ENCODE measurements at places on chromosomes 11 and 22. TPM values are rescaled to one million over a fixed set of nuclear protein-coding genes. Genes with fewer than 3 reads are reported as not detected.

Gene ZBTB44
- 53.9 TPM for total RNA-seq

Gene NOX4
- not detected for total RNA-seq

Gene SLC37A4
- 23.9 TPM for total RNA-seq

Gene DCDC1
- not detected for total RNA-seq

Gene YPEL1
- 14.7 TPM for total RNA-seq

Gene STK33
- total RNA-seq: 2.2 TPM

Gene LDHAL6A
- not detected for total RNA-seq

Gene PATE2
- total RNA-seq: not detected

Gene MMP1
- not detected for total RNA-seq

Gene NCF4
- total RNA-seq: 35.3 TPM

- no peak for DNase-seq
These were observed 79.0 kb downstream of the TTC28 start for GRCh38 chr22:28600546-28601143.

- DNase-seq: peak; percentile 56
These were observed 171.4 kb upstream of the CTSC start for GRCh38 chr11:88508759-88509581.

DNA sequence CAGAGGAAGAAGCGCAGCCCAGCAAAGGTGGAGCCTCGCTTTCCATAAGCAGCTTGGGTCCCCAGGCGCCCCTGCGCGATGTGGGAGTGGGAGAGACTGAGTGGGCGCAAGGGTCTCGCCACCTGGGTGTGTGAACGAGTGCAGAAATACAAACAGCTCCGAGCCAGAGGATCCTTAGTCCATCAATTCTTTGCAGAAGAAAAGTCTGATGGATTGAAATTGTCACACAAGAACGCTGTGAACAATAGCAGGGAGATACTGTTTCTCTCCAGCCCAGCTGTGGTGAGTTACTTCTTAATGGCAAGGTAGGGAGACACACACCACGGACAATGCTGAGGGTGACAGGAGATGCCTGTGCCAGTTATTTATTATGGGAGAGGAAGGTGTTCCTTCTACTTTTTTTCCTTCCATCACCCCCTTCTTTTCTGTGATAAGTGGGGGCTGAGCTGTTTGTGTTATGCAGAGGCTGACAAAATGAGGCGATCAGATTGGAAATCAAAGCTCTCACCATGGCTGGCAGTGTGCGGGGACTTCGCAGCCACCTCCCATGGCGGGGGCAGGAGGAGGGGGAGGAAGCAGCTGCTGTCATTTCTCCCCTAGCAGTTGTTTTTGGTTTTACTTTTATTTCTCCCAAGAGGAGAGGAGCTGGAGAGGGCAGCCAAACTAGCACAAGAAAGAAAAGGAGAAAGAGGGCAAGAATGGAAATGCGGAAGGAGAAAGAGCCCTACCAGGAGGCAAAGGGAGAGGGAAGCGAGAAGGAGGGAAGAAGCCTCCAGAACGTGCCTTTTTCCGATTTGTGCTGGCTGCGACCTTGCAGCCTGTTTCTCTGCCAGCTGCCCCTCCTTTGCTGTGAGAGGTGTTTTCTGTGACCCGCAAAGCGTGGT, 755.8 kb downstream of the NTM start:
- no peak for DNase-seq

GRCh38 chr22:46011627-46012181, 34.7 kb upstream of the WNT7B start:
- peak; percentile 31 for DNase-seq

- DNase-seq: no peak
These were observed 210.5 kb downstream of the CTTN start for GRCh38 chr11:70608568-70609470.

DNA sequence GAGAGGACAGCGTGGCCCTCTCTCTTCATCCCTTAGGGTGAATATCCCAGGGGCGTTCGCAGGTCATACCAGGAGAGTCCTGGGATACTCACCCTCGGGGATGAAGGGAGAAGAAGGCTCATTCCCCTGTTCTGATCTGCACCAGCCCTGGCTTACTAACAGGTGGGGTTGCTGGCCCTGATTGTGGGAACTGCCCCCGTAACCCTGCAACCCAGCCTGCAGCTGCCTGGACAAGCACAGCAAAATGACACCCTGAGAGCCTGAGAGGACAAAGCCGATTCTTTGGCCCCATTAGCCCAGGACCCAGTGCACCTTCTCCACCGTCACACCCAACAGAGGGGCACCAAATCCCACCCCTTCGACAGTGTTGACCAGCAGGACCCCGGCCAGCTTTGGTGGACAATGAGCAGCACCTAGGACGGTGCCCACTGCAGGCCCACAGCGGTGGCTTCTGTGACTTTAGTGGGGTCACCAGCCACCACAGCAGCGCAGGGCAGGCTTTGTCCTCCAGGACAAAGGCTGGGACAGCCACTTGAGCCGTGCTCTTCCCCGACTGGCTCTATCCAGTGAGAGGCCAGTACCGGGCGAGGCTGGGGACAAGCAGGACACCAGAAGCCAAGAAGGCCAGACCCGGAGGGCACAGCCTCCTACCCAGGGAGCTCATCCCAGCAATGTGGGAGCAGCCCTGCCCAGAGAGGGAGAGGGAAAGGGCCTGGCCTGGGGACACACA, 98.5 kb upstream of the RTL6 start:
- DNase-seq: no peak

- DNase-seq: no peak
These were observed 132.6 kb downstream of the MICAL2 start for GRCh38 chr11:12242966-12243365.

DNA sequence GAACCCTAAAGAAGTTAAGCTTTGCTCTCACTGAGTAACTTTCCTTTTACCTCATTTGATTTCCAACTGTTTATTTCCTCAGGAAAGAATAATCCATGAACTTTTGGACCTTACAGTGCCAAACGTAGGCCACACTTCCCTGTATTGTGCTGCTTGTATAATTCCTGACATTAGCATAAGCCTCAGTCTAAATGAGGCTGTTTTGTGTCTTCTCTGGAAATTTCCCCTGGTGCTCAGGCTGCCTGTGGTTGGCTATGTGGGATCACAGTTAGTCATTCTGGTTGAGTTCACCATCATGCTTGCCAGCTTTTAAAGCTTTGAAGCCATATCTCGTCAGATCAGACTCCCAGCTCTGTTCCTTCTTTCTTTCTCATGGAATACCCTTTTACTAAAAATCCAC, 107.0 kb downstream of the FAM76B start:
- DNase-seq: no peak

DNA sequence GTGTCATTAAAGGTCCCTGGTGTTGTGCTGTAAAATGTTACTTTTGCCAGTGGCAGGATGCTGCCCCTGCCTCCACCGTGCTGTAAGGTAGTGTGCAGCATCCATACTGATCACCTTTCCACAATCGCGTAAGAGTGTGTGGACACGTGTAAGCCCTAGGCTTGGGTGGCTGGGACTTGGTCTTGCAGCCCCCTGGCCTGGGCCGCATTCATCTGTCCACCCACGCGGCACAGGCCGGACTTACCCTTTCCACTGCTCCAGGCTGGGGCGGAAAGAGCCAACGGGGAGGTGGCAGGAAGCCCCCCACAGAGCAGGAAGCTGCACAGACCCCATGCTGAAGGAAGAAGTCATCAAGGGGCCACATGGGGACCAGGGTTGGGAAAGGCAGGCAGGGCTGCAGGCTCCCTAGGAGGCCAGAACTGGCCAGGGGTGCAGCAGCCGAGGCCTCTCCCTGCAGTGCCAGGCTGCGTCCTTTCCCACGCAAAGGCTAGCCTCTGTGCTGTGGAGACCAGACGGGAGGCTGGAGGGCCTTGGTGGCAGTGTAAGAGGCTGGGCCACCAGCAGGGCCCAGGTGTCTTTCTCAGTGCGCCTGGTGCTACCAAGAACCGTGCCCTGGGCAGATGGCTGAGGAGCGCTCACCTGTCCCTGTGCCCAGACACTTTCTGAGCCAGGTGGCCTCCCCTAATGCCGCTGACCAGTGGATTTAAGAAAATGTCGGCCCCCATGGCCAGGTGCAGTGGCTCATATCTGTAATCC, 11.7 kb upstream of the TMEM191C start:
- no peak for DNase-seq

DNA sequence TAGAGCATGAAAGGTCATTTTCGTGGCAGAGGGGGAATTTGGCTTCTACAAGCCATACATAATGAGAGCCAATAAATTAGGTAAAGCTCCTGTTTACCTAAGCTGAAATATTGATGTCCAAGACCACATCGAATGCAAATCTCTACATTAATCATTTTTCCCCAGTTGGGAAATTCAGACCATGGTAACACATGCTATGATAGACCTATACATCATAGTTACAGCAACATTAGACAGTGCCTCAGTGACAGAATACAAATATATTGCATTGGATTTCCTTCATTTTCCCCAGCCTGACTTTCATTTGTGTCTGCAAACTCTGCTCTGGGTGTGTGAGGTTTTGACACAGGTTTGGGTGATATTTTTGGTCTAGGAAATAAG, 1079.7 kb upstream of the TENM4 start:
- no peak for DNase-seq

DNA sequence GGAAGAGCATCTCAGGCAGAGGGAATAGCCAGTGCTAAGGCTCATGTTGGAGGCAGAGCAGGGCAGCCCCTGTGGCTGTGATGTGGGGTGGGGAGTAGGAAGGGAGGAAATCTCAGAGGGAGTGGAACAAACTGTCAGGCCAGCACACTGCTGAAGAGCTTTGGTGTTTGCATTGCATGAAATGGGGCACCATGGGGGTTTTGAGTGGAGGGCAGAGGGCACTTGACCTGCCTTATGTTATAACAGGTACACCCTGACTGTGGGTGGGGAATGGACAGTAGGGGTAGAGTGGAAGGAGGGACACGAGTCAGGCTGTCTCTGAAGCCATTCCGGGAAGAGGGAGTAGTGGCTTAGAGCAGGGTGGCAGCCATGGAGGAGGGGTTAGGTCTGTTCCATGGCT, 24.0 kb downstream of the PRDM11 start:
- no peak for DNase-seq

GRCh38 chr11:121293288-121293594, 670 bp downstream of the SC5D start:
- DNase-seq: no peak

DNA sequence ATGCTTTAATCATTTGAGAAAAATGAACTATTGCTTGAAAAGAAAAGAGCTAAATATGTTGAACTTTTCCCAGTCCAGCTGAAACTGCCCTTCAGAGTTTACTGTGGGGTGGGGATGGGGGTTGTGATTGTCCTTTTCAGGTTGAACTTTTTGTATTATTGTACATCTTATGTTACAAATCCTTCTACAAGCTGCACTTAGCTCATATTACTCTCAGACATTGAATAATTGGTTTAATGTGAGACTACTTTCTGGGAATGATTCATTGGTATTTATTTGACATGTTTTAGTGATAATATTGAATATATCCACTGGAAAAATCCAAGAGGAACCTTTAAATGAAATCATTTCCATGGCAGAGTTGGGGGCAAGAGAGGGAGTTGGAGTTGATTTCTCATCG, 84.9 kb downstream of the ATXN10 start:
- no peak for DNase-seq

DNA sequence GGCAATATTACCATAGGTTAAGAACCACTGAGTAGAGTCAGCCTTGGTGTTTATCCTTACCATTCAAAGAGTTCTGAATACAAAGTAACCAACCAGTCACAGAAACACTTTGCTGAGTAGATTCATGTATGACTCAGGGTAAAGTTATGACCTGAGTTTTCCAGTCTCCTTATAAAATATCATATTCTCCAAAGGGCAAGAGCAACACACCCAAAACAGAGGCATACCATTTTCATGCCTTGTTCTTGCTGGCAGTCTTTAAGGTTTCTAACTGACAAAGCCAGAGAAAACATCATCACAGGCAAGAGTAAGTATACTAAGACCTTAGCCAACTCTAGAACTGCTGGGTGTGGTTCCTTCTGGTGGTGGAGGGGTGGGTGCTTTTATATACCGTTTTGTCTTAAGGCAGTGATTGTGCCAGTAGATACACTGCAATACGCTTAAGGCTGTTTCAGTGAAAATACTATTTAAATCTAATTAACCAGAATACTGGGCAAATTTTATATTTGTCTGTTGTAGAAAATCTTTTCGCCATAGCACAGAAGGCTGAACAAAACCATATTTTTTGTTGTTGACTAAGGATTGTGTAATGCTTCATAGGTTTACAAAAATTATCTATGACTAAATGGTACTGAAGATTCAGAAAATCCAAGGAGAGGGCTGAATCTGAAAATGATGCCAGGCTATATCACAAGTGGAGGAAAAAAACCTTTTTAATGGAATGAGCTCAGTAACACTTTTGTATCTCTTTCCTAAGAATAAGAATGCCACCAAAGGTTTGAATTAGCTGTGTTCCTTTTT, 3.0 kb downstream of the ATL3 start:
- no peak for DNase-seq

DNA sequence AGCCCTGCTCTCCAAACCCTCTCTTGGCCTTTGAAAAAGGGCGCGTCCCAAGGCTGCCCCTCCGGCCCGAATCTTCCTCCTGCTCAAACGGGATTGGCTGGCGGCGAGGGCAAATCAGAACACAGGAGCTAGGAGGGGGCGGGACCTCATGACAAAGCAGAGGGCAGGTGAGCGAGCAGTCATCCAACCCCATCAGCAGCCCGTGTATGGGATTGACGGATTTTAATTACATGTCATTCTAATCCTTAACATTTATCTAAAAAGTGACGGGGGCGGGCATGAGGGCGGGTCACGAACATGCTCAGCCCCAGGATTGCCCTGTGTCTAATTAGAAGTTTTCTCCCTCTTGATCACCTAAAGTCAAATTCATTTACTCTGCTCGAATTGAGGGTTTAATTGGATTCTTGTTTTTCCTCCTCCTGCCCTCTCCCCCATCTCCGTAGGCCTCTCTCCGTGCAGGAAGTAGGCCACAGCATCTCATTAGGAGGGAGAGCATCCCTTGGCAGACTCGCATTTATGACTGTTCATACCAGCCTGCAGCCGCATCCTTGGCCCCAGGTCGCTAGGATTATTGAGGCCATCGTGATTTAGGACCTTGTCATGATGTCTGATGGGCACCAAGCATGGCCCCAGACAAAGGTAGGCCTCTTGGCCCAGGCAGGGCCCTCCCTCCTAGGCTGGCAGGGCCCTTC, 147.1 kb downstream of the CHST1 start:
- no peak for DNase-seq

DNA sequence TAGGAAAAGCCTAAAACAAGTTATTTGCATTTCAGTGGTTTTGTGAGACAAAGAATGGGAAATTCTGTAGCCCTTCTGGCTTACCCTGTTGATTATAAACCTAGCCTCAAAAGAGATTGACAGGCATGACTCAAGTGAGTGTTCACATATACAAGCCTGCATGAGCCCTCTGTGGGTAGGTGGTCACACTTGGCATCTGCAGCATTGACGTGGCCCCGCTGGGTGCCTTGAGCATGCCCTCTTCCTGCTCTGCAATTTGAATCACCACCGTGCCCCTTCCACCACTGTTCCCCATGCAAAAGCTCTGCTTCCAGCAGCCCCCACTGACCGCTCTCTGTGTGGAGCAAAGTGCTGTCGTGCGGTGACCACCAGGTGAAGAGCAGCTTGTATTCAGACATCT, 21.0 kb upstream of the ADSL start:
- DNase-seq: no peak

- DNase-seq: no peak
These were observed at the start of gene C22orf42 for GRCh38 chr22:32158712-32159533. Gene C22orf42, minus strand, starts transcription at chr22:32159303. Its CDS starts 88 bp downstream, at chr22:32159215.

All from activated naive CD8-positive, alpha-beta T cell treated with anti-CD3 and anti-CD28 coated beads, Interleukin-2, amount 10 ng/mL, durations not matched to agents 7 days and 5 days (primary cell).